Activated CD4-positive, alpha-beta memory T cell treated with anti-CD3 and anti-CD28 coated beads for 36 hours (primary cell): ENCODE measurements at places on chromosomes 5 and 9. TPM values are rescaled to one million over a fixed set of nuclear protein-coding genes. Genes with fewer than 3 reads are reported as not detected.

EPB41L4B gene
- 0.17 TPM for total RNA-seq

SOX30 gene
- 0.93 TPM for total RNA-seq

CD14 gene
- 0.39 TPM for total RNA-seq

GMCL2 gene
- not detected for total RNA-seq

- no peaks in the 10 kb centered on the region for H3K36me3 ChIP-seq
- H3K27me3 ChIP-seq, result no peaks in the 10 kb centered on the region
- no peak for DNase-seq
- H3K4me1 ChIP-seq, result peaks cover 5% of the 10 kb centered on the region
- H3K4me3 ChIP-seq, result no peak overlapping the region
These were observed 17.8 kb downstream of the SLC38A9 start for GRCh38 chr5:55694152-55694830.

DNA sequence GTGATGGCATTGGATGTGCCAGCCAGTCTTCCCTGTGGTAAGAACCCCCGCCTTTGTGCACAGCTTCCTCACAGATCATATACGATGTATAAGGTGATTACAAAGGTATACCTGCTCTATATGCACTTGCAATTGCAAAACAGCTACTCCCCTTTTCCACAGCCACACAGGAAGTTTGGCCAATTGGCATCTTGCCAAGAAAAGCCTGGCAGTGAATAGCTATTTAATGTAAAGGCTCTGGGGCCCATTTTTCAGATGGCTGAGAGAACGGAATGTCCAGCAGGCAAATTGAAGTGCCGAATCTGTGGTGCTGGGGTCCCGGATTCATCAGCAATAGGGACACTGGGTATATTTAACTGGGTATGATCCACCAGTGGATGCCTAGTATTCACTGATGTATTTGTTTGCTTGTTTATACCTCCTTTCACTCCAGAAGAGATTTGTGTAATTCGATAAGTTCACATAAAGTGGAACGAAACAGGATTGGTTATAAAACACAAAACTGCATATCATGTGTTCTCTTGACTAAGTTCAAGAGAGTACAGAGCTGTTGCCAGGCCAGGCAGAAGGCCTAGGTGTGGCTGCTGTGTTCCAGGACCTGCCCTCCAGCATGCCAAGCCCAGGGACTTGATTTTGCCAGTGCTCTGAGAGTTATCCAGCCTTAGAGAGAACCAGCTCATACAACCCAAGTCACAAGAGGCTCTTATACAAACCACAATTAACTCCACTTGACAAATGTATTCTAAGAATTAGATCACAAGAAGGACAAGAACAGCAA, 27.7 kb upstream of the GABRP start:
- H3K4me1 ChIP-seq, result no peaks in the 10 kb centered on the region
- H3K27me3 ChIP-seq, result peaks cover 4% of the 10 kb centered on the region
- H3K4me3 ChIP-seq, result no peak overlapping the region
- DNase-seq, result no peak
- no peaks in the 10 kb centered on the region for H3K36me3 ChIP-seq
- no peak overlapping the region for H3K27ac ChIP-seq

- no peaks in the 10 kb centered on the region for H3K27me3 ChIP-seq
- H3K4me3 ChIP-seq, result peak overlapping the region; percentile 95
- H3K27ac ChIP-seq, result peak overlapping the region; percentile 71
- H3K36me3 ChIP-seq, result no peaks in the 10 kb centered on the region
- peaks cover 12% of the 10 kb centered on the region for H3K4me1 ChIP-seq
These were observed 789 bp downstream of the ACER2 start for GRCh38 chr9:19409401-19410194.

DNA sequence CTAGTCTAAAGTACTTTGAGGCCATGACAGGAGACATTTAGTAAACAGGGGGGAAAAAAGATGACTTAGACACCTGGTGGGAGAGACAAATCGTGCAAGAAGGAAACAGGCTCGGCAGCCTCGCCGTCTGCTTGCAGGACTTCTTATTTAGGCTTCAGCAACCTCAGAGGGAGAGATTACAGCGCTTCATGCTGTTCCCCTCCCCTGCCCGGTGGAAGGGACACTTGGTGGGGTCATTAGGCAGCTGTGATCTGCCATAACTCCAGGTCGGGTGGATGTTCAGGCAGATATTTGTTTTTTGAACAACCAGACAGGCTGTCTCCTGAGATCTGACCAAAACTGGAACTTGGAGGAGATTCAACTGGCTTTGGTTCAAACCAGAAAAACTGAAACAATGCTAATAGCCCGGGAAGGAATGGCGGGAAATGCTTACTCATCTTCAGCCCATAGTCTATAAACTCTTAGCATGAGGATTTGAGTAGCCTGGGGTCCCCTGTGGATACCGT, 38.1 kb upstream of the CD180 start:
- H3K27ac ChIP-seq, result no peak overlapping the region
- peaks cover 2% of the 10 kb centered on the region for H3K27me3 ChIP-seq
- no peaks in the 10 kb centered on the region for H3K4me1 ChIP-seq
- H3K4me3 ChIP-seq, result no peak overlapping the region
- no peaks in the 10 kb centered on the region for H3K36me3 ChIP-seq

GRCh38 chr5:2241842-2242241, 359.1 kb upstream of the IRX4 start:
- peaks cover 2% of the 10 kb centered on the region for H3K27me3 ChIP-seq
- H3K27ac ChIP-seq, result no peak overlapping the region
- H3K4me1 ChIP-seq, result no peaks in the 10 kb centered on the region
- no peak for DNase-seq
- H3K4me3 ChIP-seq, result no peak overlapping the region

- DNase-seq, result no peak
- no peaks in the 10 kb centered on the region for H3K36me3 ChIP-seq
- H3K27me3 ChIP-seq, result no peaks in the 10 kb centered on the region
- no peak overlapping the region for H3K27ac ChIP-seq
These were observed 169.4 kb upstream of the ZNF462 start for GRCh38 chr9:106693558-106693957.

- peak; percentile 71 for DNase-seq
- H3K36me3 ChIP-seq, result no peaks in the 10 kb centered on the region
- H3K27ac ChIP-seq, result peak overlapping the region; percentile 81
- peak overlapping the region; percentile 63 for H3K4me3 ChIP-seq
These were observed 173.4 kb downstream of the NR3C1 start for GRCh38 chr5:143229896-143230675.

DNA sequence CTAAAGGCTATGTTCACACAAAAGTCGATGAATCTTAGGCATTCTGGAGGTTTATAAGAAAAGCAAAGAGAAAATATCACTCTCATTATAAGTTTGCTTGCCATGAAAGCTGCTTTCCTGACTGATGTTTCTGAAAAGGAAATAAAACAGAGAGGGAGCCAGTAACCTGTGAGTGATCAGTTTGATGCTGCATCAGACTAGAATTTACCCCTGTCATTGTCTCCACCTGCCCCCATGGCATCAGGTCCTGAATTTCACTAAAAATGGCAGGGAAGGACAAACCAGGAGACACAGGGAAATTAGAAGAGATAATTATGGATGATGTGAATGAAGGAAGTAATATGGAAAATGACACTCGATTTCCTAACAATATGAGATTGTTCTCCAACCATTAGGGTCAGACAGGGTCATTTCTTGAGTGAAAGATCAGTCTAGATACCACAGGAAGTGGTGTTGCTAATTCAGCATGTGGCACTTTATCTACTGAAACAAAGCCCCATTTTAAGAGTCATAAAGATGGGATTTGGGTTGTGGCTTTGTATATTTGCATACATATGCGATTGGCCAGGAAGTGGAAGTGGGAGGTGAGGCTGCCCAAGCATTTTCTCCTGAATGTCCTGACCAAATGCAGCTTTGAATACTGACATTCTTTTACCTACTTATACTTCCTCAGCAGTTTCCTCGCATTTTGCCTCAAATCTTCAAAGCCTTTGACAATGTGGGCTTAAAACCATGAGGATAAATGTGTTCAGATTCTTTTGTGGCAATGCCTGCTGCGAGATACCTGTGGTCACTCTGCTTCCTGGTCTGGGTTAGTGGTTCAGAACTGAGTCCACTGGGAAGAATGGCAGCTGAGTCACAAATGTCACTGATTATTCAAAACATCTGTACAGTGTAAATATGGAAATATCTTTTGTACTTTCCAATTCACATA, 29.7 kb downstream of the MEGF10 start:
- H3K4me1 ChIP-seq, result peaks cover 13% of the 10 kb centered on the region
- no peak overlapping the region for H3K27ac ChIP-seq
- H3K27me3 ChIP-seq, result no peaks in the 10 kb centered on the region
- no peak overlapping the region for H3K4me3 ChIP-seq
- peak; percentile 33 for DNase-seq
